ENCODE measurements at places on chromosomes 4 and X.
A peak's percentile ranks its signal among the peaks of the same experiment; 100 is the strongest.

- DNase-seq: no peak
Observed at GRCh38 chr4:27915822-27916221, 1055.2 kb downstream of the STIM2 start.

GRCh38 chr4:32147446-32148085 is 1427.4 kb downstream of the PCDH7 start:
- no peak for DNase-seq

GRCh38 chr4:138438608-138439007 is 196.5 kb upstream of the SLC7A11 start:
- DNase-seq: no peak

- DNase-seq: no peak
Observed at GRCh38 chr4:14293582-14293981, 666.1 kb upstream of the BOD1L1 start.

GRCh38 chr4:78441756-78442155 is 109.8 kb upstream of the ANXA3 start:
- DNase-seq: no peak

GRCh38 chrX:123835661-123836371 is 24.0 kb upstream of the XIAP start:
- no peak for DNase-seq

DNA sequence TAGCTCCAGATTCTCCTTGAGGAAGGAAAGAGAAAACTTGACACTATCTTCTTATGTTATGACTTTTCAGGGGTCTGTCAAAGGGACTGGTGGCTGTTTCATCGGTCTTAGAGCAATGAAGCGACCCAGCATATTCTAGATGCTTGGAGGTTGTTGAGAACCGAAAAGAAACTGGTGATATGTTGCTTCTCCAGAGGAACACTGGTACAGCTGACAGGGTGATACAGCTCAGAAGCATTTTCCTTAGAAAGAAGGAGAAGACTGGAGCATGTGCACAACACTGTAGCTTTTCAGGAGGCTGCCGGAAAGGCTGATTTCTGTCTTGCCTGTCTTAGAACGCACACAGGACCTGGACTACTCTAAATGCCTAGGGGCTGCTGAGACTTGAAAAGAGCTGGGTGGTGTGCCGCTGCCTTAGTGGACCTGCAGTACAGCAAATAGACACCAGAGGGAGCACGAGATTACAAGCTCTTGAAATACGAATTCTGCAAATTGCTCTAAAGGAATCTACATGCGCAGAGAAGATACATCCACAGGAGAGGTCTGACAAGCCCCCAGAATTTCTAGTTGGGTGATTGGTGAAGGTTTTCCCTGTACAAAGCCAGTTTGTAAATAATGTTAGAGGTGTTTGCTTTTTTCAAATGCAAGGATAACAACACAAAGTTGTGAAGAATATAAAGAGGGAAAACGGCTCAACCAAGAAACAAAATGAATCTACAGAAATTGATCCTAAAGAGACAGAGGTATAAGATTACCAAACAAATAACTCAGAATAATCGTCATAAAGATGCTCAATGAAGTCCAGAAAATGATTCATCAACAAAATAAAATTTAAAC is 223.1 kb upstream of the DMD start:
- DNase-seq: no peak

GRCh38 chr4:8672486-8672885 is 79.9 kb downstream of the CPZ start:
- no peak for DNase-seq

- no peak for DNase-seq
Observed at GRCh38 chr4:4608214-4608537, 66.3 kb upstream of the STX18 start.

- no peak for DNase-seq
Observed at GRCh38 chr4:39451423-39452023, 7.2 kb downstream of the RPL9 start.

- no peak for DNase-seq
Observed at GRCh38 chrX:20459410-20460350, 193.0 kb upstream of the RPS6KA3 start.

- DNase-seq: no peak
Observed at GRCh38 chr4:106585915-106586349, 217.4 kb upstream of the GIMD1 start.

DNA sequence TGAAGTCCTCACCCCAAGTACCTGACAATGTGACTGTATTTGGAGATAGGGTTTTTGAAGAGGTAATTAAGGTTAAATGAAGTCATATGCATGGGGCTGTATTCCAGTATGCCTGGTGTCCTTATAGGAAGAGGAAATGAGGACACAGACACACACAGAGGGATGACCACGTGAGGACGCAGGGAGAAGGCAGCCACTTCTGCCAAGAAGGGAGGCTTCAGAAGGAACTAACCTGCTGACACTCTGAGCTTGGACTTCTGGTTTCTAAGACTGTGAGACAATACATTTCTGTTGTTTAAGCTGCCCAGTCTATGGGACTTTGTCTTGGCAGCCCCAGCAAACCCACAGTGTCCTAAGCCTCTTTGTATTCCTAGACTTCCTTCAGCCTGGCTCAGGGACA is 3.0 kb upstream of the SLC2A9 start:
- DNase-seq: no peak

DNA sequence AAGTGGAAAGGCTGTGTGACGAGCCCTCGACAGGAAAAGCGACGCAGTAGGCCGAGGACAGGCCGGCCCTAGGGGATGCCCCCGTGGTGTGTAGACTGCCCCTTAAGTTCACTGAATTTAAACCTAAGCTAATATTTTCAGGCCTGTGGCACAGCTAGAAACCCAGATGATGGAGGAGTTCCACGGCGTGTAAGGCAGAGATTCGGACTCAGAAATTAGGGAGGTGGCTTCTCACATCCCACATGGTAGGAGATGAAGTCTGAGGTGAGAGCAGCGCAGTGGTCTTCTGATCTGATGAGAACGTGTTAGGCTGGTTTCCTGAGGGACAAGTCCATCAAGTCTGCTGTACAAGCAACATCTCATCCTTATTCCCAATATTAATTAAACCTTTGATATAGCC is 7.8 kb downstream of the LRP2BP start:
- no peak for DNase-seq

DNA sequence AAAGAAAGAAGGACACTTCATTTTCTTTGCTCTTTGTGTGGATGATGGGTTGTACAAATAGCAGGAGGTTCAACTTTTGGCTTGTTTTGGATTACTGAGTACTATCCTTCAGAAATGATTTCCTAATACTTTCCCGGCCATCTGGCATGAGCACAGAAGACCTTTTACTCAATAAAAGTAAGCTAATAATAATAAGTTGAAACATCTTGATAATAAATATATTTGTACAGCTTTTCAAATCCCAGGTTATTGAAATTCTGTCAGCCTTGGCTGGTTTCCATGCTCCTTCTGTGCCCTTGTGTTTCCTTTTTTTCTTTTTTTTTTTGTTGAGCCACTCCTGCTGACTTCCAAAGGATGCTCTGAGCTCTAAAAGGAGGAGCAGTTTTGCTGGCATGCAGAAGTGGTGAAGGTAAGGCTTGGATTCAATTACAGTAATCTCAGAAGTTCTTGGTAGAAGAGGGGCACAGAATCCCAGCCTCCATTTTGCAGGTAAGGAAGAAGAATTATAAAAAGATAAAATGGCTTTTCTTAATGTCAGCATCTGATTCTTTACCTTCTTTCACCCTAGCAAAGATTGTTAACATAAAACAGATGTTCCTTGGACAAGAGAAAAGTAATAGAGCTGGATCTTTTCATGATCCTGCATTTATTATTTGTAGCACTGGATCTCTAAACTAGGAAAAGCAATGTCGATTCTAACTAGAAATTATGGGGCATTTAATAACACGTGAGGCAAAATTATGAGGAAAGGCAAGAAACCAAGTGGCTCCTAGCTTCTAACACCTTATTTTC is 31.9 kb downstream of the REPS2 start:
- DNase-seq: no peak

DNA sequence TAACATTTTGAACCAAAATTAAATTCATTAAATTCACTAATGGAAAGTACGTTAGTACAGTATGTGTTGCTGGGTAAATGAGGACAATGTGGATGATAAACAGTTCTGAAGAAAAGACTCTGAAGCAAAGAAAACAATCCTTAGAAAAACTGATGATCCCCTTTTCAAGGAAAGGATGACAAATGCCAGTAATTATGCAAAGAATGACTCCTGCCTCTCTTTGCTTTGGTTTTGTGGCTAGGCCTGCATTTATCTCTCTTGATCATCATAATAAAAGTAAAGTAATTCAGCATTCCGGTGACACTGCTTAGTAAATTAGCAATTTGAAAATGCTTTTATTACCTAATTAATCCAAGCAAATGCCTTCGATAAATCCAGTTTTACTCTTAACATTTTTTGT is 652.2 kb upstream of the DIPK2B start:
- DNase-seq: no peak

DNA sequence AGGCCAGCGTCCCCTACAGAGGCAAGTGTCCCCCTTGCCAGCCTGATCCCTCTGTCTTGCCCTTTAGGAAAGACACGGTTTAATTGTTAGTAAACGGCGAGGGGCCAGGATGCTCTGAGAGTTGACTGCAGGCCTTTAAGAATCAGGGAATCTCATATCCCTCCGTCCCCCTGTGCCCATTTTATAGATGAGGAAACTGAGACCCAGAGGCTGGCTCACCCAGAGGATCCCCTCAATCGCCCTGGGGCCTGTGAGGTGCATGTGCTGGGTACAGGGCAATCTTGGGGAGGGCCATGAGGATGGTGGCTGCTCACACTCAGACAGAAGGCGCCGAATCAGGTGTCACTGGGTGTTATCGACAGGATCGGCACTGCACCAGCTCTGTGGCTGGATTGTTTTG is 575 bp downstream of the ZNF185 start:
- no peak for DNase-seq

- no peak for DNase-seq
Observed at GRCh38 chrX:74423289-74423998, 2.2 kb downstream of the SLC16A2 start.

DNA sequence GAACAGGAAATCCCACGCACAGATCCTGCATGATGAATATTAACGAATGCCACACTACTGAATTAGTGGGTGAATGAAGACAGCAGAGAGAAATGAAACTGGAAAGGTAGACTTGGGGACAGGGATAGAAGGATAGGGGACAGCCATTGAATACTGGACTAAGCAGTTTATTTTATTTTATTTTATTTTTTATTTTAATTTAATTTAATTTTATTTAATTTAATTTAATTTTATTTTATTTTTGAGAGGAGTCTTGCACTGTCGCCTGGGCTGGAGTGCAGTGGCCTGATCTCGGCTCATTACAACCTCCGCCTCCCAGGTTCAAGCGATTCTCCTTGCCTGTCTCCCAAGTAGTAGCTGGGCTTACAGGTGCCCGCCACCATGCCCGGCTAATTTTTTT is 385.2 kb downstream of the GPAT3 start:
- DNase-seq: no peak

- no peak for DNase-seq
Observed at GRCh38 chr4:81304871-81305270, 89.8 kb upstream of the PRKG2 start.

DNA sequence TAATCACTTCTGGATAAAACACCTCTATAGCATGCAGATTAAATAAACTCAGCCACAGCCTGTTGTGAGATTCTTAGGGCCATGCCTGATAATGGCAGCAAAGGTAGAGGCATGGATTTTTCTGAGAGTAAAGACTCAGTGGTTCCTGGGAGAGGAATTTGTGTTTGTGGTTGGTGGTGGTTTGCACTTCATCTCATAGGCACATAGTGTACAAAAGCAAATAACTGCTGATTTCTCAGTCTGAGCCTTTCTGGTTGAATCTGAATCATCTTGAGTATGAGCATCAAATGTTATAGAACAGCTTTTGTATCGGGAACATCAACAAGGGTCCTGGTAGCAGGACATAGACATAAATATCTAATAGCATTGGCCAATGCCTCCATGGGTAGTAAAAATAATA is 274.3 kb downstream of the FRMPD4 start:
- DNase-seq: no peak

DNA sequence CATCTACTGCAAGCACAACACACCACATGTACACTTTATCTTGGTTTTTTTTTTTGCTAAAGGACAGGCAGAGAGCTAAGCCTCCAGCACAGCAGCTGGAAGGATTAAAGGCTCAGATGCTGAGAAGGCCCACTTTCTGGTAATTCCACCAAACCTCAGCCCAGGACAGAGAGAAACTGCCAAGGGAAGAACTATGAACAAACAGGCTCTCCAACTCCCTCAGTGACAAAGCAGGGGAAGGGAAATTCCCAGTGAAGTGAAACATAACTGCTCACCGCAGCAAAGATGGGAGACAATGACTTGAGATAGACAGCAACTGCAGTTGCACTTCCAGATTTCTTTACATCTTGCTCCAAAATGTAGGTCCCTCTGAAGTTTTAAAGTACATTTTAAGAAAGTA is 4.8 kb downstream of the PROM1 start:
- no peak for DNase-seq

DNA sequence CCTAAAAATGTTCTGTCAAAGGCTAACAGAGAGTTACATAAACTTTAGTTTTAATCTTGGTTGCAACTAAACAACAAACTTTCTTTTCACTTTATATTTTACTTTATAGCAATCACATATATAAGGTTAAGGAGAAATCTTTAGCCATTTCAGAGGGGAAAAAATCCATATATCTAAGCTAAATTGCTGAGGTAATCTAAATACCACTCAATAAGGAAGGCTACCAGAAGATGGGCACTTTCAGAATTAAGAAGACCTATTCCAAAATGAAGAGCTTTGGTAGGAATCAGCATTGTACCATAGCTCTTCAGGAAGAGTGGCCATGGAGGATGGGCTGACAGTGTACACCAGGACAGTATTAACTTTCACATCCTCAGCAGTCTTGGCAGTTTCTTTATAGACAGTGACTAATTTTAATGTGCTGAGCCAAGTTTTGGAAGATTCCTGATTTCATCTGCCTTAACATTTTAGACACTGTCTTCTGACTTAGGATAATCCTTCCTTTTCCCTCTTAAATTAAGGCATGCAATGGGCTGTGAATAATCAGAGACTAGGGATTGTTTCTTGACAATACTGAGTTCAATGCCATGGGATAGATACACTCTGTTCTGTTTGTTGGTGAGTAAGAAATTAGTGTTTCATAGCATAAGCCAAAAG is 7.1 kb downstream of the FAT4 start:
- peak; percentile 28 for DNase-seq

DNA sequence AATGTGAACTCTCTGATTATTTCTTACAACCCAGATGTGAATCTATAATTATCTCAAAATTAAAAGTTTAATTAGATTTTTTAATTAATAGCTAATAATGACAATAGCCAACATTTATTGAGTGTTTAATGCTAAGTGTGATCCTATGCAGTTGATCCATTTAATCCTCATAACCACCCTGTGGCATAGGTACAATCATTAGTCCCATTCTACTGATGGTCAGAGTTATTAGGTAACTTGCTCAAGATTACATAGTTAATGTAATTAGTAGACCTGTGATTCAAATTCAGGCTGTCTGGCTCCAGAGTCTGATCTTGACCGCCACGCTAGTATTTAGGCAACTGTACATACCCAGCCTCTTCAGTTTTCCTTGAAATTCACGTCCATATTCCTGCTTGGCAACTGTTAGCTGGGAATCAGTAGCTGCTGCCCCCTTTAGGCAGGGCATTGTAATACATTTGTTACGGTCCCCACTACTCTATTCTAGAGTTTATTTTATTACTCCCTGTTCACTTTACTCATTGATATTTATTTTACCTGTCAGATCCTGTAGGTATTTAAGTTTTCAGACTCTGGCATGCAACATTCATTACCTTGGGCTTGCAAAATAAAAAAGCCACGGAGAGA is 20.6 kb upstream of the TEC start:
- no peak for DNase-seq

- DNase-seq: no peak
Observed at GRCh38 chr4:119536572-119537528, 91.8 kb downstream of the PDE5A start.

GRCh38 chrX:150198776-150199175 is 164.3 kb upstream of the MAMLD1 start:
- DNase-seq: no peak

- DNase-seq: no peak
Observed at GRCh38 chr4:8019396-8020365, 80.0 kb upstream of the AFAP1 start.
